ENCODE measurements at places on chromosomes 2 and 18. TPM values are rescaled to one million over a fixed set of nuclear protein-coding genes. Genes with fewer than 3 reads are reported as not detected.

Gene KCNK3
- not detected for total RNA-seq

GRCh38 chr2:237697586-237698357 is 70.4 kb downstream of the LRRFIP1 start:
- no peak for DNase-seq

DNA sequence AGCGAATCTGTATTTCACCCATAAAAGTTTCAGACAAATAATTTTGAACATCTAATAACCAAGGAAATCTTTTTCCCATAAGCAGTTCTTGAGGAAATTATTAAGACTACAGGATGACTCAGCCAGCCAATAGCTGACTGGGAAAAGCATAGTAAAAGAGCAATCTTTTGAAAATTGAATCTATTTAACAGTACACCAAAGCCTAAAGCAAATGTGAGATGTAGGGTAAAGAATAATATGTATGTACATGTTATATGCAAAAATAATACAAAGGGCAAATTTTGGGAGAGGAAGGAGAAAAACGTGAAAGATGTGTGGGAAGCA is 12.6 kb upstream of the KDSR start:
- no peak for DNase-seq

- no peak for DNase-seq
Measured at GRCh38 chr2:178485356-178485755, 5.1 kb downstream of the PLEKHA3 start.

GRCh38 chr2:153388246-153388645 is 90.3 kb downstream of the RPRM start:
- DNase-seq: no peak

DNA sequence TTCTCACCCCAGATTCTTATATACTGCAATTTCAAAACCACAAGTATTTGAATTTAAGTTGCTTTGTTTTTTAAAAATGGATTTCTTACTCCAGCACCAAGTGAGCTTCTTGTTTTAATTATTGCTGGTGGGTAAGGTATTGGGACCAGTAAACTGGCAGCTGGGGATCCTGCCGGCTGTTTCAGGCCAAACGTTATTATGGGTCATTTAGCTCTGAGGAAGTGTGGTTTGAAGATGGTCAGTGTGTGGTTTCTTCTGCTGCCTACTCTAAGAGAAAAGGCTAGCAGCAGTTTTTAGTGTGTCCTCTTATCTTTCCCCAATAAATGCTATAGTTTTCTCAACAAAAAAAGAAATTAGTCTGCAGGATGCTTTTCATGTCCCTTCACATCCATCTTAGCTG is 30.6 kb downstream of the CFAP221 start:
- DNase-seq: no peak

GRCh38 chr2:114754907-114755563 is 312.6 kb downstream of the DPP10 start:
- no peak for DNase-seq

DNA sequence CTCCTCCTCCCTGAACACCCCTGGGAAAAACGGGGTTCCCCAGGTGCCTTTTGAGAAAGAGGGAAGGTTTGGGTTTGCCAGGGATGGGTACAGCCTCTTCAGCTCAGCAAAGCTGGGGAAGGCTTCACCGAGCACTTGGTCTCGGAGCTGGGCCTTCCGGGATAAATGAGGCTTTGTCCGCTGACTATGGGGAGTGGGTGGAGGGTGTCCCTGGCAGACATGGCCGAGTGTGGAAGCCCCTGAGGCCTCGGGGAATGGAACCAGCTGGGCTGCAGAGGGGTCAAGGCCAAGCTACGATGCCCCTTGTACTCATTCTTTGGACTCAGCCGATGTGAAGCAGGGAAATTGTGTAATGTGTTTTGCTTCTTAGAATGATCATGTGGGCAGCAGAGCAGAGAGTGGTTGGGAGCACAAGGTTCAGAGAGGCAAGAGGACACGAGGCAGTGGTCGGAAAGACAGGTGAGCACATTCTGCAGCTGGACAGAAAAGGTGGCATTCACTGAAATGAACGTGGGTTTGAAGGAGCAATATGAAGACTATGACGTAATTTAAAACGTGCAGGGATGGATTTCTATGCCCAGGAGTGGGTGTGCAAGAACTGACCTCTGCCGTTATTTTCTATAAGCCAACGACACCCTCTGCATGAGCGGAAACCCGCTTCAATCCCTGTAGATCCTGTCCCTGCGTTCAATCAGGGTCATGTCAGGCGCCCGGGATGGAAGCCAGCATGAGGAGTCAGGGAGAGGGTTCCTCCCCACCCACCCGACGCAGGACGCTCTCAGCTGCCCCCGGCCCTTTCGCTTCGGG is 142.6 kb downstream of the PXDN start:
- DNase-seq: no peak

GRCh38 chr18:48803518-48803917 is 147.2 kb downstream of the SMAD7 start:
- no peak for DNase-seq

Gene DSC2
- total RNA-seq: not detected

- DNase-seq: no peak
Measured at GRCh38 chr2:49416252-49416651, 261.9 kb upstream of the FSHR start.
